ENCODE measurements at places on chromosomes 5 and 9. TPM values are rescaled to one million over a fixed set of nuclear protein-coding genes. Genes with fewer than 3 reads are reported as not detected.

DNA sequence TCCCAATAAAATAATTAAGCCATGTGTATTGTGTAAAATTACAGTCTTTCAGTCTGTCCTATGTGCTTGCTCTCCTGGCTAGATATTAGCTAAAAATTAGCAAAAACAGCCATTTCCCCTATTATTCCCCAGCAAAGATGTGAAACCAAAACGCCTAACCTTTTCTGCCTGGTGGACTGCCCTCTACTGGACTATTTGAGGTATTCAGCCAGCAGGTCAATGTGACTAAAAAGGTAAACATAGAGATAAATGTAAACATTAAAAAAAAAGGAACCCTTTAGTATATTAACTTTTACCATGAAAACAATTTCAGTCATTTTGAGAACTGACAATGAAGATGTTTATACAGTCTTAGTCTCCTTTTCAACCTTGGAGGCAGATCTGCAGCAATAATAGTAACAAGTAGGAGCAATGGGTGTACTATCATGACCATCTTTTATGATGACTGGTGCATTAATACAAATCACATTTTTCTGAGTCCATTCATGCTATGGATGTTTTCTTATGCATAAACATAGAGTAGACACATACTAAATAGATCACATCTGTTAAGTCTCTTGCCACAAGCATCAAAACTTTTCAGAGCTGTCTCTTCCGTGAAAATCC is 10.1 kb downstream of the ATG12 start:
- DNase-seq: no peak

GRCh38 chr5:88602584-88602983 is 280.4 kb downstream of the MEF2C start:
- no peak for DNase-seq

GRCh38 chr5:2148312-2149194 is 265.8 kb upstream of the IRX4 start:
- DNase-seq: no peak

DNA sequence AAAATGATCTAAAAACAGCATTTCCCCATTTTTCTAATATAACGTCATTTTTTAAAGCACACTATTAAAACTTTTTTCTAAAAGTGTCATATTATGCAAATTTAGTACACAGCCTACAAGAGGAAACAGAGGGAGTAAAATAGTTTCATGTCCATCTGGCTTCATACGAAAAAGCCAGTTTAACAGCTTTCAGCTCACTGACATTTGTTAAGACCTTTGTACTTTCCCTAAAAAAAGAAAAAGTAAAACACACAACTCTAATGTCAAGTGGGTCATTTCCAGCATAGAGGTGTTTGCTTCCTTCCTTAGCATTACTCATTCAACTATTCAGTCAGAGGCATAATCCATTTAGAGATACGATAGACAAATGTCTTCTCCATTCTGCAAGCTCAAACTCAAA is 49.4 kb downstream of the ABHD17B start:
- no peak for DNase-seq

- DNase-seq: no peak
Observed at GRCh38 chr5:1479581-1480188, 34.4 kb upstream of the SLC6A3 start.

GRCh38 chr5:88836195-88836838 is 46.7 kb downstream of the MEF2C start:
- no peak for DNase-seq

GRCh38 chr5:135076801-135077200 is 42.8 kb upstream of the PITX1 start:
- DNase-seq: no peak

DNA sequence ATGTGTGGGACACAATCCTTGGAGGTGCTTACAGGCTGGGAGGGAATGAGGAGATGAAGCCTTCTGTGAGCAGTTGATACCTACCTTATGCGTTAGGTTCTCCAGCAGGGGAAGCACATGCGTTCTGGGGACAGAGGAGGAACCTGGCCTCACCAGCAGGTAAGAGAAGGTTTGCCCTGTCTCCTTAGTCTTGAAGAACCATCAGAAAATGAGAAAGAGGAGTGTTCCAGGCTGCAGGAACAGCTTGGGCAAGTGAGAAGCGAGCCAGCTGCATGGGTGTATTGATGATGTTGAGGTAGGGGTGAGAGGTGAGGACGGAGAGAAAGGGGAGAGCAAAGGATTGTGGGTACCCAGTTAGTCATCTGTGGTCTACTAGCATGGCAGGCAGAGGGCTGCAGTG is 156.9 kb upstream of the MVB12B start:
- DNase-seq: no peak

DNA sequence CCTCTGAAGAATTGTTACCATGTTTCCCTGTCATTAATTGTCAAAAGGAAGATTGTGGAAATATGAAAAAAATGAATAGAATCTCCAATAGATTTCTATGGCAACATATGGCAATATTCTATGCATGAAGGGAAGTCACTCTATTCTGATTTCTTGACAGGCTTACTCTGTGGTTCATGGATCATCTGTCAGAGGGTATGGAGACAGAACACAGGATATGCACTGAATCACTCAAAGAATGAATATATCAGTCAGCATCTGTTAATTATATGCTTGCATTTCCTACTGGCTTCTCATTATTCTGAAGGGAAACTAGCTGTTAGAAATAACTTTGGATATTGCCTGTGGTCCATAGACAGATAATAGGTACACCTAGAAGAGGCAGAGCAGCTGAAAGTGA is 918.9 kb downstream of the DTWD2 start:
- no peak for DNase-seq

DNA sequence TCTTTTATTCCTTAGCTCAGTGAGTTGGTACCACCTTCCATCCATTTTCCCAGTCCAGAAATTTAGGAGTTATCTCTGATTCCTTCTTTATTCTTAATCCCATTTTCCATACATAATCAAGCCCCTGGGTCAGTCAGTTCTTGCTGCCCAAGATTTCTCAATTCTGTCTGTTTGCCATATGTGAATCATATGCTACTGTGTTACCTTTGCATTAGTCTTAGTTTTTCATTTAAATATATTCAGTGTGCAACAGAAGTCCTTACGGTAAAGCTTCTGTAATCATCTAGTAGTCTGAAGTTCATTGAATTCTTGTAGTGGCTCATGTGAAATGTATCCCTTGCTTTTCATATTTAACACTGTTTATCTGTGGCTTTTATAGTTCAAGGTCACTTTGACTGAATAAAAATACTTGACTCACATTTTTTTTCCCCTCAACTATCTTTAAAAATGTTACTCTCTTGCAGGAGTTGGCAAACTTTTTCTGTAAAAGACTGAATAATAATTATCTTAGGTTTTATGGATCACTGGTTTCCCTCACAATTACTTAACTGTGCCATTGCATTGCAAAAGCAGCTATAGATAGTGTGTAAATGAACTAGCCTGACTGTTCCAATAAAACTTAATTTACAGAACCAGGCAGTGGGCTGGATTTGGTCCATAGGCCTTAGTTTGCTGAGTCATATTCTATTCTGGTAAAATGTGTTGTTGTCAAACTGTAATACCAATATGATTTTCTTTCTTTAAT is 6.9 kb downstream of the KIAA1958 start:
- DNase-seq: no peak

CHSY3 gene
- total RNA-seq: 41.0 TPM

POLR1E gene
- 46.0 TPM for total RNA-seq

GOLGA1 gene
- total RNA-seq: 11.5 TPM

IDNK gene
- total RNA-seq: 6.4 TPM

PCDHB16 gene
- 4.5 TPM for total RNA-seq

All from occipital lobe (tissue), 3 donors.